Cardiac muscle cell (in vitro differentiated cells and primary cell): ENCODE measurements at places on chromosomes 2 and 18. TPM values are rescaled to one million over a fixed set of nuclear protein-coding genes. Genes with fewer than 3 reads are reported as not detected.

GRCh38 chr2:21123473-21124393, at the start of gene TDRD15:
Gene TDRD15 (plus strand): TSS chr2:21123968. CDS start chr2:21137468, 13,500 bp downstream.
- no peak for DNase-seq

- DNase-seq: no peak
Observed at GRCh38 chr18:57014772-57015413, 132.0 kb upstream of the BOD1L2 start.

DNA sequence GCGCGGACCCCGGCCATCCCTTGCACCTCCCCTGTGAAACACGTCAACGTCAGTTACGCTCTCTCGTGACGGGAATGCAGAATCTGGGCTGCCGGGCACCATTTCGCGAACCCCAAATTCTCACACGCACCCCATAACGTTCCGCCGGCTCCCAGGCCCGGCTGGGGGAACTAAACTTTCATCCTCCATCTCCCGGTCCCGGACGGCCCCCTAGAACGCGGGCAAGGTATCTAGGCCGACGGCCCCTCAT, 544 bp downstream of the DNAJC27 start:
- DNase-seq: no peak

- no peak for DNase-seq
Observed at GRCh38 chr2:149050188-149050587, 11.7 kb downstream of the LYPD6B start.

- no peak for DNase-seq
Observed at GRCh38 chr18:13520741-13521140, 205.6 kb downstream of the FAM210A start.

The ALMS1 gene
- 6.8 and 10.6 TPM in 2 replicates for polyA plus RNA-seq
